ENCODE measurements at places on chromosomes 3 and 15.

DNA sequence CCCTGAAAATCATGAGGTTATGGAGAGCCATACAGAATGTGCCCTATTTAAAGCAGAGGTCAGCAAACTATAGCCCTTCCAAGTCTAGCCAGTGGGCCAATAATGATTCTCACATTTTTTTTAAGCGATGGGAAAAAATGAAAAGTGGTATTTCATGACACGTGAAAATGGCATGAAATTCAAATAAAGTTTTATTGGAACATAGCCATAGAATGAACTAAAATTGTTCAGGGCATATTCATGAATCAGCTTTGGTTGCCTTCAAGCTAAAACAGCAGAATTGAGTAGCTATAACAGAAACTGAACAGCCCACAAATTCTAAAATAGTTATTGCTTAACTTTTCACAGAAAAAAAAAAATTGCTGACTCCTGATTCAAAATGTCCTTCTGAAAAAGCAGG, 104.5 kb downstream of the TFG start:
- DNase-seq = no peak

DNA sequence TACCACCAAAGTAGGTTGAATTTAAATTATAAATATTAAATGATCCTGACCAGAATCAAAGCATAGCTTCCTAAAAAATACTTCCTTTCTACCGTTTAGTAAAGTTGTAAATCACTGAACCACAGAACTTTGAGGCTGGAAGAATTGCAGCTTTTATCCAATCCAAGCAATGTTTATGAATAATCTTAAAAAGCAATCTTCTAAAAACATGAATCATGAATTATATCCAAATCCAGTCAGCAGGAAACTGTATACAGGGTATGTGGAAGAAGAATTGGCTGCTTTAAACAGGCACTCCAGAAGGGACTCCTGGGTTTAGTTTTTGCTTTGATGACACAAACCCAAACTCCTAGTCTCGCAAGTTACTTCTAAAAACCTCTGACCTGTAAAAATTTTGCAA, 30.2 kb downstream of the HEG1 start:
- no peak for DNase-seq

- DNase-seq = no peak
Measured at GRCh38 chr3:128554100-128554464, 61.1 kb upstream of the GATA2 start.

GRCh38 chr3:187983484-187984124, 170.4 kb upstream of the LPP start:
- no peak for DNase-seq

- DNase-seq = peak; percentile 52
Measured at GRCh38 chr3:46695177-46695961, 1.9 kb upstream of the ALS2CL start.

DNA sequence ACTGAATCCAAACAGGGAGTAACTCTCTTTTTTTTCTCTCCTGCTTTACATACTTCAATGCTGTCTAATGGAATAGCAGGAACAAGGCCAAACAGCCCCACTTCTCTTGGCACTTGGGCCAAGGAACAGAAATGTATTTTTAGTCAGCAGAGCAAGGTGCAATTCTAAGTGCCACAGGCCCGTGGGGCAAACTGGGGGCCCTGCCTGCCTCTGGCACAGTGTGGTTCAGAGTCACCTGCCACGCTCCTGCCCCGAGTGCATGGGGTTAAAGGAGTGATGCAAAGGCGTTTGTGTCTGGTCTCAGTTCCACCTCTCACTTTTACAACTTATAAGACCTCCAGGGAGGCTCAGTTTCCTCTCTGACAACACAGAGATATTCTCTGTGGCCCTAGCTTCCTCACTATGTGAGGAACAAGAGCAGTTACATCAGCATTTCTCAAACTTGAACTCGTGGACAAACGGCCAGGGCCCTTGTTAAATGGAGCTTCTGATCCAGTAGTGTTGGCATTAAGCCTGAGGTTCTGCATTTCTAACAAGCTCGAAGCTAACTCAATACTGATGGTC, 51.3 kb downstream of the LRIG1 start:
- DNase-seq = no peak

GRCh38 chr15:55739641-55740040, 3.3 kb downstream of the PRTG start:
- no peak for DNase-seq

GRCh38 chr3:191873736-191874135, 412.8 kb downstream of the PYDC2 start:
- DNase-seq = no peak

- DNase-seq = no peak
Measured at GRCh38 chr3:13824521-13825310, 55.2 kb downstream of the WNT7A start.

DNA sequence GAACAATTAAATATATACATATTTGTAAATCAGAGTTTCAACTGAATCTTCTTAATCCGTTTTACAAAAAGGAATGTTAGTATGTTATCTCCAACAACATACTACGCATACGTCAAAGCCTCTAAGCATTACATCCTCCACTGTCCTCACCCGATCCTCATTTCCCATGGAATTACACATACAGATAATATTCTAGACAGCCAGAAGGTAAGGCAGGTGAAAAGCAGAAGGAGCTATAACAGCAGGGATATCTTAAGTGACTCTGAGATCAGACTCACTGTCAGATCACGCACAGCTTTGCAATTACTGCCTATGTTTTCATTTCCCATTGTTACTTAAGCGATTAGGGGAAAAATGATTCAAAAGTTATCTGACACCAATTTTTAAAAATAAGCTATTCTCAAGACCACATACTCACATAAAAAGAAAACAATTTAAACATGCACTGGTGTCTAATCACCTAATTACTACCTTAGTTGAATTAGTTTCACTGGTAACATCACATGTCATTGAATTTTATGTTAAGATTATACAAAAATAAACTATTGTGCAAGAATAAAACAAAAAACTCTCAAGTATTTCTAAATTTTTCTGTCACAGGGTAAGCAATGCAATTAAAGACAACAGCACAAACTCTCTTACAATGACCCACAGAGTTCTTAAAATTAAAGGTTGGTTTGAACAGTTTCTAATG, 92.8 kb downstream of the TBL1XR1 start:
- DNase-seq = no peak

GRCh38 chr3:64223791-64224745, 1.2 kb downstream of the PRICKLE2 start:
- peak; percentile 37 for DNase-seq

Data from LHCN-M2 (cell line).